Foreskin keratinocyte (primary cell): ENCODE measurements at places on chromosomes 2 and 18.

DNA sequence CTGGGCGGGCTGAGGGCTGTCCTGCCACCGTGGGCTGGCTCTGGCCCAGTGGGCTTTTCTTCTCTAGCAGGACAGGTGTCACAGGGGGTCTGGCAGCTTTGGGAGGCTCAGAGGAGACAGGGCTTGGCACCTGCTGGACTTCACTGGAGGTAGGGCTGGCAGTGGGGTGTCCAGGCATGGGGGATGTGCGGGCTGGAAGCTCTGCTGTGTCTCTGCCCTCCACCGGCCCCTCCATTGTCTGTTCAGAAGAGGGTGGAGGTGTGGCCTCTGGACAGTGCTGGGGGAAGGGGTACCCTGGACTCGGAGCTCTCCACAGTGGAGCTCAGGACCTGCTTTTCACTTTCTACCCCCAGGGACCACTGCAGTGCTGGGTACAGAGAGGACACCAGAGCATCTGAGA, 9.2 kb downstream of the PTPRN start:
- no peak for DNase-seq

DNA sequence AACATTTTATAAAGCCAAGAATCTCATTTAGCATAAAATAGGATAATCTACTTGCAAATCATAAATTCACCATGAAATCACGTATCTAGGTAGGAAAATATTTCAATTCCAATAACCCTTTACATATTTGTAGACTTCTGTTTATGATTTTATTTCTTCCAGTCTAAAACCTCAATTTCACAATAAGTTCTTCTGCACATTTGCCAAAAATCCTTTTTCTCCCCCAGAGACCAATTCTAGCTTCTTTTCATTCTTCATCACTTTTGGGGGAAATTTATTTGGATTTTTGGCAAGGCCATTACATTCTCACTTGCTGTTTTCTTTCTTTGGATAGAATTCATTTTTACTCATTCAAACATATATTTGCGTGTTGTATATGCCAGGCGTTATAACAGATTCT, 86.8 kb downstream of the SPRED2 start:
- no peak for DNase-seq

DNA sequence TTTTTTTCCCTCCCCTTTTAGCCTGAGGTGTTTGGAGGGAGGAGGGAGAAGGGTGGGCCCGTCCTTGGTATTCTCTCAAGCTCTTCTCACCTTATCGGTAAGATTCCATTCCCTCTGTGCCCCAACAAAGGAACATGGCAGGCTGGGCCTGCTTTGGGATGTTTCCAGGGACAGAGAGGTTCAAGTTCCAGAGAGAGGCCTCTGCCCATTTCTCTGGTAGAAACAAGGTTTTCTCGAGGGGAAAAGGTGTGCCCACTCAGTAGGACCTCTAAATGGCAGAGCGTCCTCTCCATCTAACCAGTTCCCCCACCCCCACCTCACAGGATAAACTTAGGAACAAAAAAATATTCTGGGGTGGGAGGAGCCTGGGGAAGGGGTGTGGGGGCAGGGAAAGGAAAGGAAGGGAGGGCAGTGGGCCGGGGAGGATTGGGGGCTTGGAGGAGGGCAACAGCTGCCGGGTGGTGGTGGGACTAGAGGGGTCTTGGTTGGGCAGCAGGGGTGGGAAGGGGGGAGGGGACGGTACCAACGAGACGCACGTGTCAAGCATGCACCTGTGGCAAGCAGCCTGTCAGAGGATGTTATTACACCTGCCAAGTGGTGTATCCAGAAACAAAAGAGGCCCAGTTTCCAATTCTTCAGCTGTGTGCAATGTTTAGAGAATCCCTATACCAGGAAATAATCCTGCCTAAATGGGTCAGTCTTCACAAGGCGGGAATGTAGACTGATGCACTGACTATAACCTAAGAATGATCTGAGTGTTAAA, 2.1 kb downstream of the PCBP1 start:
- DNase-seq, result no peak

GRCh38 chr18:77199707-77200106, 49.9 kb upstream of the GALR1 start:
- no peak for DNase-seq

DNA sequence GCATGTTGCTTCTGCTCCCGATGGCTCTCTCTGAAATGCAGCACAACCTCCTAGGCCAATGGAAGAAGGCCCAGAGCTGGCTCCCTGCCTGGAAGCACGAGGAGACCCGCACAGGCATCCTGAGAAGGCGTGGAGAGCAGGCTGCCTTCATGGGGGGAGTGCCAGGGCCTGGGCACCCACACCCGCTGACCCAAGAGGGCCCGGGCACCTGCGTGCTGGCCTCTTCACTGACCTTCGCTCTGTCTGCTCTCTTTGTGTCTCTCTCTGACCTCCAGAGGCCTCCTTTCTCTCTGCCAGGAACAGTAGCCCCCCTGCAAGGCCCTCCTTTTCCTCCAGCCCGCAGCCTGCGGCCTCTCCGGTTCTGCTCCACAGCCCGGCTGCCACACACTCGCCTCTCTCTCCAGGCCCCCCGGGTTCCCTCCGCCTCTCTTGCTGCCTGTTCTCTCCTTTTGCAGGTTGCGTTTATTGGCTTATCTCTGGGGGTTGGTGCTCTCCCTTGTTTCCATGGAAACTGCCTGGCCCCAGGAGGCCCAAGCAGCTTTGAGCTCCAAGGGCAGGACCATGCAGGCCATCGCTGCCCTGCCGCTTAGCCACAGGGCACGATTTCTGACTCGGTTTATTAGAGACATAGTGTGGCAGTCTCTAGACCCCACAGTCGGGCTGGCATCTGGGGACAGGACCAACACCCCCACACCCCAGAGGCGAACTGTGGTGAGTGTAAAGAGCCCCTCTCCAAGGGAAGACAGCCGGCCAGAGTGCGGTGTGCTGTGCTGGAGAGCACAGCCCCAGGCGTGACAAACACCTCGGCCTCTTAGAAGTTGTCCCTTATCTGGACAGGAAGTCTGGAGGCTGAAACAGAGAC, 1.7 kb downstream of the MZT2B start:
- DNase-seq, result no peak

- DNase-seq, result peak; percentile 12
Measured at GRCh38 chr2:148130581-148130980, 109.7 kb downstream of the MBD5 start.
